ENCODE measurements at places on chromosomes 12 and 14. TPM values are rescaled to one million over a fixed set of nuclear protein-coding genes. Genes with fewer than 3 reads are reported as not detected.

The RD3L gene
- not detected for total RNA-seq

The OR6C2 gene
- total RNA-seq: not detected

The ADGRD1 gene
- total RNA-seq: 4.3 TPM

The CMKLR1 gene
- total RNA-seq: 1.6 TPM

All from cerebellum (tissue), 4 donors.